ENCODE measurements at places on chromosomes 13 and 19. TPM values are rescaled to one million over a fixed set of nuclear protein-coding genes. Genes with fewer than 3 reads are reported as not detected.

GRCh38 chr13:39210961-39211534 is 172.8 kb downstream of the NHLRC3 start:
- DNase-seq: no peak

DNA sequence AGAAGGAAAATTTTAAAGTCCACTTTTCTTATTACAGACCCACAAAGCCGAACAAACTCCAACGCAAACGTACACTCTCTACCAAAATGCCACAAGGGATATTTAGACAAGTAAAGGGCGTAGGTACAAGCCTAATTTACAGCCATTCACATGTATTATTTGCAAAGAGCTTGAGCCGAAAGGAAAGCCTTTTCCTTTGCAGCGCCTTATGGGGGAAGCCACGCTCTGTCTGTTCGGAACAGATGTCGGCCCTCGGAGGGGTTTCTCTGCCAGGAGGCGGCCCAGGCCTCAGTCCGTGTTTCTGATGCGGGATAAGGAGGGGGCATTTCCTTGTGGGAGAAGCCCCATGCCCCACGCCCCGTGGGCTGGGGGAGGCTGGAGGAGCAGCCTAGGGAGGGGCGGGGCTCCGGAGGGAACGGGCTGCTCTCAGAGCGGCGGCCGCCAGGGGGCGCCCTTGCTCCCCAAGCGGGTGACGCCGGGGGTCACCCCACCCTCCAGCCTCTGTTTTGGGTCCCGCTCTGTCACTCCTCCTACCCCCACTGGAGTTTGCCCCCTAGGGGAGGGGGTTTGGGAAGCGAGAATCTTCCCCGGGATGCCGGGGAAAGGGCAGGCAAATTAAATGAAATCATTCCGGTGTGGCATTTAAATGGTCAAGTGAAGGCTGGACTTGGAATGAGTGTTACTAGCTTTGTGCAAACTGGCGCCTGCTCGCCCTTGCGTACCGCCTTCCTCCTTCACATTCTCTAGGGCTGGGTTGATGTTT is 2.9 kb downstream of the HTR2A start:
- peak; percentile 69 for DNase-seq

Gene ZNF586
- polyA plus RNA-seq: 30.4 TPM

Gene IGFL1
- not detected for polyA plus RNA-seq

Gene CEACAM16
- polyA plus RNA-seq: not detected

Gene ANGPTL8
- polyA plus RNA-seq: 0.96 TPM

- no peak for DNase-seq
Measured at GRCh38 chr13:83086088-83086487, 796.2 kb downstream of the SLITRK1 start.

- DNase-seq: peak; percentile 23
Measured at GRCh38 chr19:28887920-28888618, 324.9 kb downstream of the UQCRFS1 start.

- no peak for DNase-seq
Measured at GRCh38 chr13:53017433-53017970, 11.1 kb upstream of the OLFM4 start.

Gene EID2
- 18.8 TPM for polyA plus RNA-seq

Gene SCAMP4
- polyA plus RNA-seq: 101 TPM

GRCh38 chr19:39154100-39154628 is 28.6 kb downstream of the PAK4 start:
- no peak for DNase-seq

DNA sequence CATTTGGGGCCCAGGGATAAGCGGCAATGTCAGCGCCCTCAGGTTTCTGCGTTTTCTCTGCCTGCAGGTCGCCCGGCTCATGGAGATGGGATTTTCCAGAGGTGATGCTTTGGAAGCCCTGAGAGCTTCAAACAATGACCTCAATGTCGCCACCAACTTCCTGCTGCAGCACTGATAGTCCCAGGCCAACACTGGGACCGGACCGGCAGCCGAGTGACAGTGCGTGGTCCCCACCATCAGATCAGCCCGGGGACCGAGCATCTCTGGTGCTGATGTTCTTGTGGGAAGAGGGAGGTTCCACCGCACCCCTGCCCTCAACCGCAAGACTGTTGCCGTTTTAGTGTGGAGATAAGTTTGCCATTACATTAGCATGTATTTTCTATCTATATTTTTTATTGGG is 78.0 kb upstream of the GPR183 start:
- DNase-seq: no peak

GRCh38 chr13:39148513-39148961 is 110.3 kb downstream of the NHLRC3 start:
- no peak for DNase-seq

GRCh38 chr13:40231311-40231710 is 435.1 kb downstream of the FOXO1 start:
- no peak for DNase-seq

GRCh38 chr13:114097212-114097892 is 35.1 kb downstream of the RASA3 start:
- no peak for DNase-seq

Gene TEAD2
- 114 TPM for polyA plus RNA-seq

Gene ZNF562
- polyA plus RNA-seq: 19.9 TPM

GRCh38 chr13:31733647-31734046 is 5.7 kb upstream of the RXFP2 start:
- DNase-seq: no peak

GRCh38 chr13:36903925-36904595 is 16.0 kb downstream of the SMAD9 start:
- no peak for DNase-seq

GRCh38 chr19:15379999-15380647 is 536 bp upstream of the AKAP8 start:
- DNase-seq: peak; percentile 58

- DNase-seq: no peak
Measured at GRCh38 chr19:10872546-10873107, 1.3 kb downstream of the CARM1 start.

Gene ZNF582
- 9.2 TPM for polyA plus RNA-seq

- no peak for DNase-seq
Measured at GRCh38 chr13:94657167-94657566, 55.2 kb downstream of the SOX21 start.

- DNase-seq: no peak
Measured at GRCh38 chr13:110633776-110634175, 18.4 kb downstream of the NAXD start.

Gene LACC1
- 4.1 TPM for polyA plus RNA-seq

Gene ZNF235
- polyA plus RNA-seq: 14.2 TPM
